ENCODE measurements at places on chromosomes 13 and 19.
A peak's percentile ranks its signal among the peaks of the same experiment; 100 is the strongest.

GRCh38 chr19:15780610-15781418 is 6.6 kb upstream of the OR10H5 start:
- DNase-seq: no peak

- no peak for DNase-seq
Observed at GRCh38 chr19:55105237-55105636, 12.2 kb downstream of the PPP1R12C start.

GRCh38 chr13:69264362-69265334 is 843.0 kb upstream of the ATXN8OS start:
- no peak for DNase-seq

DNA sequence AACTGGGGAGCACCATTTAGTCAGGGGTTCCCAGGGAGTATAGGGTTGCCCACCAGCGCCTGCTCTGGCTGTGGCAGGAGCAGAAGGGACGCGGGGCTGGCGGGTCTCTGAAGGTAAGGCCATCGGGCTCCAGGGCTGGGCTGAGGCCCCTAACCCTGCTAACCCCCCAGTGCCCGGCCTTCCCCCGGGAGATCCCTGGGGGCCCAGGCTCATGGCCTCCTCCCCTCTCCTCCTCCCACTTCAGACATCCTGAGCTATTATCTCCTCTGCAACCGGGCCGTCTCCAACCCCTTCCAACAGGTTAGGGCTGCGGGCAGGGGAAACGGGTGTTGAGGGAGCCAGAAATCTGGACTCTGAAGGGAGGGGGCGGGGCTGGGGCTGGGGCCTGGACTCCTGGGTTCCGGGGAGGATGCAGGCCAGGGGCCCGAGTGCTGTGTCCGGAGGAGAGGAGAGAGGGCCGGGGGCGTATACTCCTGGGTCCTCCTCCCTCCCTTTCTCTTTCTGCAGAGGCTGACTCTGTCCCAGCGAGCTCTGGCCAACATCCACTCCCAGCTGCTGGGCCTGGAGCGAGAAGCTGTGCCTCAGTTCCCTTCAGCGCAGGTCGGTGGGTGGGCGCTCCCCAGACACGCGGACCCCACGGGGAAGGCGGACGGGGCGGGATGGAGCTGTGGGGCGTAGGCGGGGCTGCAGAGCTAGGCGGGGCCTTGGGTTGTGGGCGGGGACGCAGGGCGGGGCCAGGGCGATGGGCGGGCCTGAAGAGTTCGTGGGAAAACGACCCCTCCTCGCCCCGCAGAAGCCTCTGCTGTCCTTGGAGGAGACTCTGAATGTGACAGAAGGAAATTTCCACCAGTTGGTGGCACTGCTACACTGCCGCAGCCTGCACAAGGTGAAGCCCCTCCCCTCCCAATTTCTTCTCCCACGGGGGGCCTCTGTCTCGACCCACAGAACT is 15.3 kb downstream of the TTYH1 start:
- DNase-seq: no peak

DNA sequence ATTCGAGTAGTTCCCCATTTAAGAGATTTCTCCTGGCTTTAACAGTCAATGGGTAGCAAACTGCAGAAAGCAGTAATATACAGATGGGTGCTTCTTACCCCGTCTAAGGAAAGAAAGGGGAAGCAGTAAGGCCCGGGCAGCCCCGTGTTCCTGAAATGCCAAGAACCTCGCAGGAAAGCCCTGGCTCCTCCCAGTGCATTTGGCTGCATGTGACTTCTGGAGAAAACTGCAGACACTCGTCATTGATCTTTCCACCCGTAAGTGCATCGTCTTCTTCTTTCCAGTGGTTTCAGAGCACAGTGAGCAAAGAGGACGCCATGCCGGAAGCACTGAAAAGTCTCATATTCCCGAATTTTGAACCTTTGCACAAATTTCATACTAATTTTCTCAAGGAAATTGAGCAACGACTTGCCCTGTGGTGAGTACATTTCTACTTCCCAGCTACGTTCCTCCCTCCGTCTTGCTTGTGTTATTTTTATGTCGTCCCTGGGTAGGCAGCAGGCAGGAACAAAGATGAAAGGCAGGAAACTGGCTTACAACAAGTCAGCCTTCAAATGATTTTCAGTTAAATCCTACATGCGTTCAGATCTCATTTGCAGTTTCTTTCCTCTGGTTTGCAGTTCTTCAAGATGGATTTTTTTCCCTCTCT is 165.2 kb downstream of the STK24 start:
- no peak for DNase-seq

DNA sequence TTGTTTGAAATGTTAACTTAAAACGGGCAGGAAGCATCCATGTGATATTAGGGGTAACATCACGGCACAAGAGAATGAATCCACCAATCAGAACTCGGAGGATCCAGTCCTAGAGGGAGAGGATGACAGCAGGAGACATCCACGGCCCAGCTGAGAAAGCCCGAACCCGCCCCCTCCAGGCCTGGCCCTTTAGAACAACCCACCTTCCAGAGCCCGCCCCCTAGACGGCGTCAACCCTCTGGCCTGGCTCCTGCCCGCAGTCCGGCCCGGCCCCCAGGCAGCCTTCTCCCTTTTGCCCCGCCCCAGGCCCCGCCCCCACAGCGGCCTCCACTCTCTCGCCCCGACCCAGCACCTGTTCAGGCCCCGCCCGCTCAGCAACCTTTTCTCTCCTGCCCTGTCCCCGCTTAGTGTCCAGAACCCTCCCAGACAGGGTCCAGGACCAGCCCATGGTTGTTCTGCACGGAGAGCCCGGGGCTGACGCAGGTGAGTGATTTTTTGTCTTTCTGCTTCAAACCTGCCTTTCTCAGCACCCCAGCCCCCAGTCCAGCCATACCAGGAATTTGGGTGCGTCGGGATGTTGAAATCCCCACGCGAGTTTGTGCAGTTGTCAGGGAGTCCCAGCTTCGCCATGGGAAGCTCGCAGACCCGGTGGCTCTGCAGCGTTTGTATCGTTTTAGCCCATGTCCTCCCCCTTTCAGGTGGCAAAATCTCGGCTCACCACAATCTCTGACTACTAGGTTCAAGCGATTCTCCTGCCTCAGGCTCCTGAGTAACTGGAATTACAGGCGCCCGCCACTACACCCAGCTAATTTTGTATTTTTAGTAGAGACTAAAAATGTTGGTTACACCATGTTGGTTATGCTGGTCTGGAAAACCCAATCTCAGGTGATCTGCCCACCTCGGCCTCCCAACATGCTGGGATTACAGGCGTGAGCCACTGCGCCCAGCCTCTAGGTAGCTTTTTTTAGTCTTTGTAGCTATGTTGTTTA is 16.1 kb downstream of the ZNF816 start:
- DNase-seq: no peak

DNA sequence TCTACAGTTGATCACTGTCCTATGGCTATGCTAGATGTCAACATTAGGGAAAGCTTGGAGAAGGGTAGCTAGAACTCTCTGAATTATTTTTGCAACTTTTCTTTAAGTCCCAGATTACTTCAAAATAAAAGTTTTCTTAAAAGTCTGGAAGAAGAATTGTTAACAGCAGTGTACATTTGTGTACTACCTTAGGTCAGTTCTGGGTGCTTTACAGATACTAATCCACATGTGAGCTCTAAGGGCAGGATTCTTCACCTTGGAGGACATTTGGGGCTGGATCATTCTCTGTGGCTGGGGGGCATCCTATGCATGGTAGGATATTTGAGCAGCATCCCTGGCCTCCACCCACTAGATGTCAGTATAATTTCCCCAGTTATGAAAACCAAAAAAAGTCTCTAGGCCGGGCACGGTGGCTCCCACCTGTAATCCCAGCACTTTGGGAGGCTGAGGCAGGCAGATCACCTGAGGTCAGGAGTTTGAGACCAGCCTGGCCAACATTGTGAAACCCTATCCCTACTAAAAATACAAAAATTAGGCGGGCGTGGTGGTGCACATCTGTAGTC is 2.8 kb downstream of the BRME1 start:
- no peak for DNase-seq

DNA sequence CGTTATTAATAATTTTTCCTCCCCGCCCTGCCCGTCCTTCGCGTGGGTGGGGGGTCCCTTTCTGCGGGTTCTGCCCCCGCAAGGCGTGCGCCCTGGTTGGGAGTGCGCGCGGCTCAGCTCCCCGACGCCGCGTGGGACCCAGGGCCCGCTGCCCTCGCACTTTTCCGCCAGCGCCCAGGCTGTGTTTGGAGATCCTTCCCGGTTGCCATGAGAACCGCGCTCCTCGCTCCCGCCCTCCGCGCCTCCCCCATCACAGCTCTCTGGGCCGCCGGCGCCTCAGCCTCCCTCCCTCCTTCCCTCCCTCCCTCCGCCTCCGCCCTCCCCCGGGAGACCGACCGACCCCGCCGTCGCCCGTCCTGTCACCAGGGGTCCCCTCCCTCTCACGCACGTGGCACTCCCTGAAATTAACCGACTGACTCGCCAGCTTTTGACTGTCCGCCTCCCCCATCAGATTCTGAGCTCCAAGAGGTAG is 2.4 kb upstream of the SSBP4 start:
- no peak for DNase-seq

DNA sequence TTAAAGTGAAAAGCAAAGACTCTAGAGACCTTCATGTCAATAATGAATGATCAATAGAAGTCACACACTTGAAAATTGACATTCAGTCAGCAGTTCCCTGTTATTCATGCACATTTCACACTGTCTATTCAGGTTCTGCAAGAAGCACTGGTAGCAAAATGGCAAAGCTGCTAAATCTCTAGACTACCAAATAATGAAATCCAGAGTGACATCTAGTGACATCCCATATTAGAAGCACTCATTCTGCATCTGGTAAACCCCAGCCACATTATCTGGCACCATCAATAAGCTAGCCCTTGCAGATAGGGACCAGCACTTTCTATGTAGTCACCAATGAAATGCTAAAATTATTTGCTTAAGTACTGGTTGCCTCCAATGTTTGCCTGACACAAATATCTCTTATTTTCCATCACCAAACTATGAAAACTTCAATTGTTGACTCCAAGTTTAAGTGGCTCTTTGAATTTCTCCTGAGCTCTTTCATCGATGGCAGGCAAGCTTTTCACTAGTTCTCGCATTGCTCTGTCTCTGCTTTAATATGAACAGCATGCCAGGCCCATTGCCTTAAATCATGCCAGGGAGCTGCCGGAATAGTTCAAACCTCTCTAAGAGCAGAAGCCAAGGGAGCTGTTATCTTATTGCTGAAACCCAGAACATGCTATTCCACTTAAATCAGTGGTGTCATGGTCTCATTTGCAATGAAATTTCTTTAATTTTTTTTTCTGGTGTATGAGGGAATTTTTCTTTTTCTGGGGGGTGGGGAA is 409.9 kb downstream of the MZT1 start:
- no peak for DNase-seq

GRCh38 chr13:31063772-31064171 is 97.9 kb downstream of the HSPH1 start:
- DNase-seq: no peak

GRCh38 chr19:41939861-41940730 is 11.8 kb upstream of the ERFL start:
- no peak for DNase-seq

DNA sequence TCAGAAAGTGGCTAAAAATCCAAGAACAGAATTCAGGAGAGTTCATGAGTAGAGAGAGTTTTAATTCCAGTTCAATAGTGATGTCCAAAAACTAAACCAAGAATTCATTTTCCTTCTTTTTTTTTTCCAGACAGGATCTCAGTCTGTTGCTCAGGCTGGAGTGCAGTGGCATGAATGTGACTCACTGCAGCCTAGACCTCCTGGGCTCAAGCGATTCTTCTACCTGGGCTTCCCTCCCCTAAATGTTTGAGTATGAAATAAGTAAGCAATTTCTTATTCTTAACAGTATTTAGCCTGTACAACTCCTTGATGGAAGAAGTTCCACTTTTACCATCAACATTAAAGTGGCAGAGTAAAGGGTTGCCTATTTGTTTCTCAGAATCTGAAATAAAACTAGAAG is 3.8 kb downstream of the COMMD6 start:
- no peak for DNase-seq

GRCh38 chr19:36771261-36772231 is 1.1 kb downstream of the ZNF850 start:
- peak; percentile 58 for DNase-seq

DNA sequence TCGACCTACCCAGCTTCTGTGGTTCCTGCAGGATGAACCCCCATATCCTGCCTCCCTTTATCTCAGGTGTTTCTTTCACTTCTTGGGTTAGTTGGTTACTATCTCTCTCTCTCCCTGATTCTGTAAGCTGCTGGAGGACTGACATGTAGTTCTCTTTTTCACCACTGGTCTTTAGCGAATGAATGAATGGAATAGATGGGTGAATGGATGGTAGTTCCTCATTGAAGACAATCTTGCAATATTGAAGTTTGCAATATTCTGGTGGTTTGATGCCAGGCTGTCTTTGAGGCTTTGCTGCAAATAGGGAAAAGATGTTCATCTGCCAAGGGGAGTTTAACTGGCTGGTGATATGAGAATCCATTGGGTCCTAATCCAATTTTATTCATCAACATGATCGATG is 120.2 kb downstream of the UBL3 start:
- DNase-seq: no peak

GRCh38 chr13:69194130-69194529 is 913.5 kb upstream of the ATXN8OS start:
- DNase-seq: no peak

- no peak for DNase-seq
Observed at GRCh38 chr13:100040196-100040595, 48.7 kb upstream of the PCCA start.

GRCh38 chr13:112525356-112525945 is 62.5 kb downstream of the TUBGCP3 start:
- DNase-seq: no peak

- no peak for DNase-seq
Observed at GRCh38 chr19:47886010-47886559, at the start of gene SULT2A1. TSS of gene SULT2A1 (minus strand) at chr19:47886315. CDS start at chr19:47886257, 58 bp downstream.

DNA sequence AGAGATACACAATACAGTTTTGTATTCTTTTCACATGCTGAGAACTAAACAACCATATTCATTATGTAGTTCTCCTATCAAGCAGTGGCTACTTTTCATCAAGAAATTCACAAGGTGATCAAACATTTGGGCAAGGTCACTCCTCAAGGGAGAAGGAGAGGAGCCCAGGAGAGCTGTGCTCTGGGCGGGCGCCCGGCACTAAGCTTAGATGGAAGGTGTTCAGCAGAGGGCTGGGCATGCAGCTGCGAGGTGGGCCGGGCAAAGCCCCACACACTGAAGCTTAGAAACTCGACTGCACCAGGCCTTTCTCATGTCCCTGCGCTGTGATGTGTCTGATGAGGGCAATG is 30.4 kb upstream of the SPACA7 start:
- DNase-seq: no peak

DNA sequence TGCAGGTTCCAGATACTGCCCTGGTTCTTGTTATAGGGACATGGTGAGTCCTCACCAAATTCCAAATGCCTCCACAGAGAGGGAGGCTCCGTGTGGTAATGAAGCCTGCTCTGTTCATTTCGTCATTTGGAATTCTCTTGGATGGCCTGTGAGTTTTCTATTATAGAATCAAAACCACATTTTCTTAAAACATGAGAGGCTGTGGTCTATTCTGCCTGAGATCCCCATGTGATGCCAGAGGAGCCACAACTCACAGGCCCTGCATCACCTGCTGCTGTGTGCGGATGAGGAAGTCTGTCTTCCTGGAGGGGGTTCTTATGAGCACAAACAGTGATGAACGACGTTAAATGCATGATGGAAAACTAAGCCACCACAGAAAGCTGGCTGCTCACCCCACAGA is 264.4 kb downstream of the UQCRFS1 start:
- no peak for DNase-seq

GRCh38 chr13:111388851-111389500 is 68.5 kb downstream of the TEX29 start:
- DNase-seq: no peak

All from HS-27A (cell line).